ENCODE measurements at places on chromosomes 7 and 10.

DNA sequence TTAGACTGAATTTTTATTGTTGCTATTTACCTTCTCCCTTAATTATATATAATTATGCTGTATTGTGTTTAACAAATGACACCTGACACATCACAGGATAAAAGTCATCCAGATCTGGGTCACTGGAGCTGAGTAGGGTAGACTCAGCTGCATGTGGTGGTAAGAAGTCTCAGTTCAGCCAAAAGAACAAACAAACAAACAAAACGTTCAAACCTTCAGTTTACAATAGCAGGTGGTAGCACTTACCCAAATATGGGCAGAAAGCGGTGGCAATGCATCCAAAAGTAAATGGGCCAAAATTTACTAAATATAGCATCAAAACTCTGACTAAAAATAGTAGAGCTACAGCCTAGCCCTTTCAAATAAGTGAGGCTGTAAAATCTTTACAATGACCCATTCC lies 42.2 kb downstream of the ZWINT start:
- DNase-seq = no peak

GRCh38 chr7:35604595-35604994 lies 90.3 kb downstream of the HERPUD2 start:
- DNase-seq = no peak

DNA sequence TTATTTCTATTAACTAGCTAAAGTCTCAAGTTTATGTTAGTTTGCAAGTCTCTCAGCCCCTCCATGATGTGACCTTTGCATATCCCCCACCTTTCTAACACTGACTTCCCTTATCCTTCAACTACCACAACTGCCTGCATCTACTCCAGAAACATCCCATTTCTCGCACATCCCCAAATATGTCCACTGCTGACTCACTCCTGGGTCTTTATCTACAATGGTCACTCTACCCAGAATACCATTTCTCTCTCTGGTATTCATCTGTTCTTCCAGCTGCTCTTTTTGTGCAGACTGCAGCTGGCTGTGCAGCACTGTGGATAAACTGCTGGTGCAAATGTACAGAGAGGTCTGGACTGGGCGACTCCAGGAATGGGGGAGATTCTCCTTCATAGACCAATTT lies 32.7 kb upstream of the PRSS1 start:
- no peak for DNase-seq

GRCh38 chr7:42099066-42099465 lies 137.9 kb downstream of the GLI3 start:
- DNase-seq = no peak

DNA sequence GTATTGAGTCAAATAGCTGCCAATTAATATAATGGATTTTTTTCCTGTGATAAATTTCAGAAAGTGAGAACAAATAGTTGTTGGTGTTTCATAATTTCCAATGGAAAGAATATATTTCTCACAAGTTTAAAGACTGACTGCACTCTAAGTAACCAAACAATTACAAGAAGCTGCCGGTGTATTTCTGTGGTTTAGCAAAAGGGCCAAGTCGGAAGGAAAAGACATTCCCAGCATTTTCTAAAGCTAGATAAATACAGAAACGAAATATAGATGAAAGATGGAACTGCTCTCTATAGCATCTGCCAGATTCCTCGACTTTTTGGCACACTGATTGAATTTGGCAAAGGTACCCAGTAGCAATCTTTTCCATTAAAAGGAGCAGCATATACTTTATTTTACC lies 92.7 kb upstream of the MKX start:
- no peak for DNase-seq
